Astrocyte of the hippocampus (primary cell): ENCODE measurements at places on chromosomes 16 and 17.

GRCh38 chr17:28563475-28563874 lies 7.8 kb downstream of the PIGS start:
- peak; percentile 90 for DNase-seq

GRCh38 chr17:45319239-45319703 lies 2.5 kb upstream of the MAP3K14 start:
- peak; percentile 64 for DNase-seq

- DNase-seq, result no peak
Measured at GRCh38 chr17:72236980-72237633, 116.3 kb downstream of the SOX9 start.

GRCh38 chr16:85162478-85163277 lies 50.4 kb upstream of the CIBAR2 start:
- peak; percentile 78 for DNase-seq

DNA sequence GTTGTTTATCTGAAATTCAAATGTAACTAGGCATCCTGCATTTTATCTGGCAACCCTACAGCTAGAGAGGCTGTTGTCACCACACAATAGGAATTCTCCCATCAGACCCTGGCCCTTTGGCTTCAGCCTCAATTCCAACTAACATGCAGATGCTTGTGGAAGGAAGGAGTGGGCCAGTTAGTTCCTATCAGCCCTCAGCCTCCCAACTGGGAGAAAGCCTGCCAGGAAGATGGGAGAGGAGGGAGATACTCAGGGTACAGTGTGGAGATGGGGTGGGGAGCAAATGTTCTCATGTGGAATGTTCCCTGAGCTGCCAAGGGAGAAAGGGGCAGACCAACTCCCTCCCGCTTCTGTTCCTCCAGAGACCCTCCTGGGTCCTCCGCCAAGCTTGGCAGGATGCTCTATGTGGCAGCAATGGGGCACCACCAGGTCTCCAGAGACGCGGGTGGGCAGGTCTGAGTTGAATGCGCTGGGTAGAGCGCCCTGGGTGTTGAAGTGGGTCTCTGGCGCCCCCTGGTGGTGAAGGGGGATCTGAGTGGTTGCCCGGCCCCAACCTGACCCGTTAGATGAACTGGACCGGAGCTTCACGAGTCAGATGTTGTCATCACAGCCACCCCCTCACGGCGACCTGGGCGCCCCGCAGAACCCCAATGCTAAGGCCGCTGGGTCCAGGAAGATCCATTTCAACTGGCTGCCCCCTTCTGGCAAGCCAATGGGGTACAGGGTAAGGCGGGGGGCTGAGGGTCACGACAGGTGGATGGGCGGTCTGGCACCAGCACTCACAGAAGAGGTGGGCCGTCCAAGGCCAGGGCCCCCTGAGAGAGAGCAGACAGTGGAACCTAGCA lies 15.2 kb downstream of the GALK1 start:
- DNase-seq, result peak; percentile 86

GRCh38 chr17:52678211-52678610 lies 519.7 kb upstream of the CA10 start:
- no peak for DNase-seq

DNA sequence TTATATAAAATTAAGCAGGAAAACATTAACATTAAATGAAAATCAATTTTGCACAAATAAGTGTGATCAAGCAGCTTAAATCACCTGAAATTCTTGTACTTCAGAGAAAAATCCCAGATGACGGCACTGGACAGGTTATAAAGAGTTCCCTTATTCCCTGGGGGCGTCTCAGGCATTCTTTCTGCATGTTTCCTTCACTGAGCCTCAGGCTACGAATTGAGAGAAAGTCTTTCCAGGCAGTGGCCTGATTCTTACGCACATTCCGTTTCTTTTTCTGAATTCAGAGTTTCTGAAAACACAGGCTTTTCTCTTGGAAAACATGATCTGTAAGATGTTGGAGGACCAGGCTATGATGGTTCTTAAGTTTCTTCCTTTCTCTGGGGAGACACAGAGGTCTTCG lies 22.1 kb upstream of the PITPNM3 start:
- no peak for DNase-seq

DNA sequence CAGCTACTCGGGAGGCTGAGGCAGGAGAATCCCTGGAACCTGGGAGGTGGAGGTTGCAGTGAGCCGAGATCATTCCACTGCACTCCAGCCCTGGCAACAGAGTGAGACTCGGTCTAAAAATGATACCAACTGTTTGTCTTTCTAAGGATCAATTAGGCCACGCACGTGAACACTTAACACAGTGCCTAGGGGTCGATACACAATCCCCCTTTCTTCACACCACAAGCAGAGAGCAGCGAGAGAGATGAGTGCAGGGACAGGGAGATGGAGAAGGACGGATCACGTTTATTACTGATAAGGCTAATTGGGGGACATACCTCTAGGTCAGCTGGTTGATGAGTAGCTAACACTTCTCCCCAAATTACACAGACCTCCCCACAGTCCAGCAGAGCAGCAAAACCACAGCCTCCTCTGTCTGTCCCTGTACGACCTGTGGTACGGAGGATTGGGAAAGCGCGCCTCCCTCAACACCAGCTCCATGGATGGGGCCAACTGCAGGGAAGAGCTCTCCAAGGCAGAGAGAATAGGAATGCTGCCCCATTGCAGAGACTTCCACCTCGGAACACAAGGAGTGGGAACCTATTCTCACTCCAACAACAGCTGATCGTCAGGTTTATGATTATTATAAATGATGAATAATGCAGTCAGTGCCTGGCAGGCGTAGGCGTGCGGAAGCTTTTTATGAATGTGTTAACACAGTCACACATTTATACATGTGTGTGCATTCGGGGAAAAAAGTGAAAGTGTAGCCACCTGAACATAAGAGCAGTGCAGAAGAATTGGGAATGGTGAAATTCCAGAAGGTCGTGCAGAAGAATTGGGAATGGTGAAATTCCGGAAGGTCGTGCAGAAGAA lies 155.1 kb downstream of the C16orf95 start:
- DNase-seq, result no peak

DNA sequence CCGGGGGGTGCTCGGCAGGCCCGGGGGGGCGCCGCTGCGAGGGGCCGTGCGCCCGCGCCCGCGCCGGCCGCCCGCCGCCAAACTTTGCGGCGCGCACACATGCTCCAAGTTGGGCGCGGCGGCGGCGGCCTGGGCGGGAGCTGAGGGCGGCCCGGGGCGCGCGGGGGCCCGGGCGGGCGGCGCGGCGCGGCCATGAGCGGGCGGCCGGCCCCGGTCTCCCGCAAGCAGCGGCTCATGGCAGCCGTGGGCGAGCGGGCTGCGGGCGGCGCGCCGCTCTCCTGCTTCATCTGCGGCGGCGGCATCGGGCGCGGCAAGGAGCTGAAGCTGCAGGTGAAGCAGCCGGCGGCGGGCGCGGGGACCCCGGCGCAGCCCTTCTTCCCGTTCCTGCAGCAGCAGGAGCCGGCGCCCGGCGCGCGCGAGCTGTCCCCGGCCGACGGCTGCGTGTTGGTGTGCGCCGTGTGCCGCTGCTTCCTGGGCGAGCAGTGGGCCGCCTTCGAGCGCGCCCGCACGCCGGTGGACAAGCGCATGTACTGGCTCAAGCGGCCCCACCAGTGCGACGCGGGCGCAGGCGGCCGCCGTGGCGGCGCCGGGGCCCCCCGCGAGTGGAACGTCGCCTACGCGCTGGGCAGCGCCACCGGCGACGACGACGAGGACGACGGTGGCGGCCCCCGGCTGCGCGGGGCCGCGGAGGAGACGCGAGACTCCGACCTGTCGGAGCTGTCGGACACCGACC lies 57.2 kb upstream of the CIBAR2 start:
- DNase-seq, result peak; percentile 70

- no peak for DNase-seq
Measured at GRCh38 chr16:52405441-52405840, 141.5 kb downstream of the TOX3 start.

GRCh38 chr17:47291242-47291873 lies 32.4 kb upstream of the EFCAB13 start:
- no peak for DNase-seq

DNA sequence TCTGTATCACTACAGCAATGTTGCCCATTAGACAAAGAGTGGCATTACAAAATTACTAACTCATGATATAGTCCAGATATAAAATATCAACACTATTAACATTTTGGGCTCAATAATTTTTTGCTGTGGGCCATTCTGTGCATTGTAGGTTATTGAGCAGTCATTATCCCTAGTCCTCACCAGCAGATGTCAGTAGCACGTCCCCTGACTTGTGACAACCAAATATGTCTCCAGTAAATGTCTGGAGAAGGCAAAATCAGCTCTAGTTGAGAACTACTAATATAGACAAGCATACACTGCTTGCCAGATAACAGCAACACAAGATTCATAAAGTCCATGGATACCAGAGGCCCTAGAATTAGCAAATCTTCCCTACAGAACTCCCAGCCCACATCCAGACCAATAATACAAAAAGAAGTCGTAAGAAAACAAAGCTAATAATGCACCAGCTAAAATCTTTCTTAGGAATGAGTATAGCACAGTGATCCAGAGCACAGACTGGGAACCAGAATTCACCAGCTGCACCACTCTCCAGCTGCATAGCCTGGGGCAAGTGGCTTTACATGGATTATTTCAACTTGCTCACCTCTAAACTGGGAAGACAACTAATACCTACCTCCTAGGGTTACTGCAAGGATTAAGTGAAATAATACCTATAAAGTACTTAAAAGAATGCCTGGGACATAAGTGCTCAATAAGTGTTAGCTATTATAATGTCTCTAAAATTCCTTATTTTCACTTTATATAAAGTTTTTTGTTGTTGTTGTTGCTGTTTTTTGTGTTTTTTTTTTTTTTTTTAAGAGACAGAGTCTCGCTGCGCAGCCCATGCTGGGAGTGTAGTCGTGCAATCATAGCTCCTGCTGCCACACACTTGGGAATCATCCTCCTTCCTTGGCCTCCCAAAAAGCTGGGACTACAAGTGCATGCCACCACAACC lies 23.7 kb downstream of the HELZ start:
- DNase-seq, result peak; percentile 58

DNA sequence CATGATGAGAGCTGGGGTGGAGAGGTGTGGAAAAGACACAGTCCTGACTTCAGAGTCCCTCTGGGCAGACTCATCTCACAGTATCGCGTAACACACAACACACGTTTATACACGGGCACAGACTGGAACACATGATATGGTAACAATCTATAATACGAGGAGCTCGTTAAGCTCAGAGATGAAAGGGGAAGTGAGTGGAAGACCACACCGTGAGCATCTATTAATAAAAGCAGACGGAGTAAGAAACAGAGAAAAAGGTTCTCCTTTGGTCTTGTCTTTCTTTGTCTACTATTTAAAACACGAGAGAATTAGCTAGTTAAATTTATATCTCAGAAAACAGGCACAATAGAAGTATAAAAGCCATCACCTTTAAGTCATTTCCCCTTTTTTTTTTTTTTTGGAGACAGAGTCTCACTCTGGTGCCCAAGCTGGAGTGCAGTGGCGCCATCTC lies 13.5 kb downstream of the ANKRD11 start:
- DNase-seq, result no peak

DNA sequence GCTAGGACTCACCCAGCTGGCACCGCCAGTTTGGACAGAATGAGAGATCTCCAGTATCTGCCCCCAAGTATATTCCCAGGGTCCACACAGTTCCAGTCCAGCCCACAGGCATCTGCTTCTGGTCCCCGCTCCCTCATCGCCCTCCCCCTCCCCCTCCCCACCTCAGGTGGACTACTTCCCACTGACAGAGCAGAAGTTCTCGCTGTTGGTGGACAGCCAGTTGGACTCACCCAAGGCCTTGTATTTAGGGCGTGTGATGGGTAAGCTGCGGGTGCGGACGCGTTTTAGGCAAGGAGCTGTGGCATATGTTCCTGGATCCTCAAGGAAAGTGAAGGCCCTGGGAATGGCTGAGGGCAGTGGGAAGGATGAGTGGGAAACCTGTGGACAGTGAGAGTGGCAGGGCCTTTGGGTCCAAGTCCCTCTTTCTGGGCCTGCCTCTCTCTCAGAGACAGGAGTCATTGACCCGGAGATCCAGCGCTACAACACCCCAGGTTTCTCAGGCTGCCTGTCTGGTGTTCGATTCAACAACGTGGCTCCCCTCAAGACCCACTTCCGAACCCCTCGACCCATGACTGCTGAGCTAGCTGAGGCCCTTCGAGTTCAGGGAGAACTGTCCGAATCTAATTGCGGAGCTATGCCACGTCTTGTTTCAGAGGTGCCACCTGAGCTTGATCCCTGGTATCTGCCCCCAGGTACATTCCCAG lies 14.9 kb downstream of the CNTNAP1 start:
- no peak for DNase-seq

GRCh38 chr16:19299565-19299964 lies 14.0 kb downstream of the CLEC19A start:
- DNase-seq, result no peak

- peak; percentile 37 for DNase-seq
Measured at GRCh38 chr17:20225162-20226115, 216.3 kb downstream of the SPECC1 start.

GRCh38 chr17:39738568-39738901 lies 797 bp downstream of the GRB7 start:
- DNase-seq, result no peak

- DNase-seq, result no peak
Measured at GRCh38 chr16:66510298-66510697, 39.6 kb downstream of the TK2 start.

DNA sequence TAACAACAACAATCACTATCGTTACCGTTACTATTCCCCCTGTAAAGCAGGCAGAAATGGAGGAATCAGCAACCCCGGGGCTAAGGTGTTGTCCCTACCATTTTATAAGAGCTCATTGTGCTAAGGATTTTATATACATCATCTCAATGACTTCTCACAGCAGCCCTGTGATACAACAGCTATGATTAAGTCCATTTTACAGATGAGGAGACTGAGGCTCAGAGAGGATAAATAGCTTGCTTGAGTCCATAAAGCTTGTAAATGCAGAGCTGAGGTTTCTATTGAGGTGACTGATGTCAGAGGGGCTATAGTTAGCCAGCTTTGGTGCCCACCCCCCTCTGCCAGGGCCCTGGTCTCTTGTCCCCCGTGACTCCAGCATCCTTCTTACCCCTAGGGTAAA lies 16.7 kb upstream of the PDK2 start:
- DNase-seq, result no peak

- DNase-seq, result peak; percentile 89
Measured at GRCh38 chr16:24717411-24717810, 12.0 kb upstream of the TNRC6A start.

GRCh38 chr16:84746875-84747274 lies 47.1 kb downstream of the USP10 start:
- DNase-seq, result no peak

GRCh38 chr16:85101956-85102630 lies 10.2 kb downstream of the CIBAR2 start:
- DNase-seq, result no peak

DNA sequence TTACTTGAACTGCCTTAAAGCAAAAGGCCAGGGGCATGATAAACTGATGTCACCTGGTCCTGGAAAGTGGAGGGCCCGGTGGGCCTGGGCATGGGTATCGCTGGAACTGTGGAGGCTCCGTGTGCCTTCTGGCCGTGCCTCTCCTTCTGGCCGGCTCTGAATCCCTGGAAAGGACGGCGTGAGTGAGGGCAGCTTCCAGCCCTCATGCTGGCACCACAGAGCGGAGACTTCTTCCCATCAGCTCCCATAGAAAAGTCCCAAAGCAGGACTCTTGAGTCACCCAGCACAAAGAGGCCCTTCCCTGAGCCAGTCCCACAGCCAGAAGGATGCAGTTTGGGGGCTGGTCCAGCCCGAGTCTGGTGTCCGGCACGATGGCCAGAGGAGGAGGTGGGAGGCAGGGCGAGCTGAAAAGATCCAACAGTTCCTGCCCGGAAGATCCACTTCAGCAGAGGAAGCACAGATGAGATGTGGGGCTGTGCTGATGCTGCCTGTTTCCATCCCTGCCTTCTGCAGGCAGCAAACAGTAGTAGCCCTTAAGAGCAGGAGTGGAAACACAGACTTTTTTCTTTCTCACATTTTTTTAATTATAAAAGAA lies 7.8 kb downstream of the GAA start:
- no peak for DNase-seq
